ENCODE measurements at places on chromosomes 1 and 21.

GRCh38 chr1:82921759-82922158, 1077.2 kb downstream of the TTLL7 start:
- DNase-seq, result peak; percentile 8

GRCh38 chr21:16002874-16003466, 273.2 kb downstream of the USP25 start:
- peak; percentile 22 for DNase-seq

DNA sequence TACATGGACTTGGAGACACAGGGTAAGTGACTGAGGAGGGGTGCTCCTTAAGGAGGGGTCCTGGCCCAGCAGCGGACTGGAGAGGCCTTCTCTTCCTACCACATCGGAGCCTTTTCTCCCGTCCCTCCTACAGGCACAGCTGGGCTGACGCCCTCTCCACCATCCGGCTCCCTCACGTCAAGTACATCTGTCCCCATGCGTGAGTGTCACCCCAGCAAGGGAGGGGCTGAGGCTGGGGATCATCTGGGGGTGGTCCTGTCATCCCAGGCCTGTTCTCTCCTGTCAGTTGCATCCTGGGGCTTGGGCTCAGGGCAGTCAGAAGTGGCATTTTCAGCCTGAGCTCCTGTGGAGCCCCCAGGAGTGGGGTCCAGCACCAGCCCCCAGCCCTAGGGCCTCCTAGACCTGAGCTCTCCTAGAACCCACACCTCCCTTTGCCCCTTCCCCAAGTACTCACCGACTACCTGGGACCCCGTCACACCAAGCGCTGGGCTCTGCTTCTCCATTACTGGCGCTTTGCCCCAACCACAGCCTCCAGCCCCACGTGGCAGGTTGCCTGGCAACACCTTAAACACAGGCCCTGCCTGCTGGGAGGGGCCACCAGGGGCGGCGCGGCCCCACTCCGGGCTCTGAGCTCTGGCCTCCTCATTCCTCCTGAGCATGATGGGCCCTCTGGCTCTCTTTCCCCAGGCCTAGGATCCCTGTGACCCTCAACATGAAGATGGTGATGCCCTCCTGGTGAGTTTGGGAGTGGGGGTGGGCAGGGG, 2.3 kb downstream of the LYPLA2 start:
- no peak for DNase-seq

DNA sequence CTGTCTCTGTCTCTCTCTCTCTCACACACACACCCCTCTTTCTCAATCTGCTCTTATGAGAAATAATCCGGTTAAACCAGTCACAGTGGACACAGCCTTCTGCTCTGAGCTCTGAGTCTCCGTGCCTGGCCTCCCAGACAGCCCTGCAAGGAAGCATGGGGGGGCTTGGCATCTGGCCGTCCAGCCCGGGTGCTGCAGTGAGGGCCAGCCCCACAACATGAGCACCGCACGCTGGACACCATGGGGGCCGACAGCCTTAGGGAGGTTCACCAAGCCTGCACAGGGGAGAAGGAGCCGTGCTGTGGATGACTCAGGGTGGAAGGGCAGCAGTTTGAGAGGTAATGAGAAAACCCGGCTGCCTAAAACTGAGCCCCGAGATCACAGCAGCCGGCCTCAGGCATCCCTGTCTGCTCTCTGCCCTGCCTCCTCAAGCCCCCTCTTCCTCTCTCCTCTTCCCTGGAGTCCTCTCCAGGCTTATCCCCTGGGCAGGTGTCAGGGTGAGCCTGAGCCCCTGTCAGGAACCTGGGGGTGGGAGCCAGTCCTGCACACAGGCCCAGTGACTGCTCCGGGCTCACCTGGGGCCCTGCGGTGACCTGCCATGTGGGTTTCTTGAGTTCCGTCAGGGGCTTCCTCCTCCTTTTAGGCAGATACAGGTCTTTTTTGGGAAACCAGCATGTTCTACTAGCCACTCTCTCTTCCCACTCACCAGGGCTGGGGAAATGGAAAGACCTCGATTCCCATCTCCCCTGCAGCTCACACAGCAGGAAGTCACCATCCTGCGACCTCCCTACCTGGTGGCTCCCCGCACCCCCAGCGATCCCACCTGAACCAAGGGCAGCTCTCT, 92.8 kb downstream of the ITPKB start:
- DNase-seq, result peak; percentile 27

- no peak for DNase-seq
Observed at GRCh38 chr1:203985044-203985443, 87.9 kb upstream of the SOX13 start.

DNA sequence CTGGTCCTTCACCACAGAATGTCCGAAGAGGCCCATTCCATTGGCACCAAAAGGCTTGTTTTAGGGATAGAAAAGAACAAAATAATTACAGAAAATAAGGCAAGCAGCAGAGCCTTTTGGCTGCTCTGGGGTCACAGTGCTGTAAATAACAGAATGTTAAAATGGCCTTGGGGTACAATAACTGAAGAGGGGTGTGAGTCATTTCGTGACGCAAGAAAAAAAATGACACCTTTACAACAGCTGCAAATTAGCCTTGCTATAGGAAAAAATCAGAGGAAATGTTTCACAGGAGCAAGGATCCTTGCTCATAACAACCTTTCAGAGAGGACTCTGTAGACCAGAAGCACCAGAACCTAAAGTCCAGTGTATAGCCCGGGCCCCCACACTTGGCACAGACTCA, 483.4 kb downstream of the OMA1 start:
- no peak for DNase-seq
